ENCODE measurements at places on chromosomes 2 and 18.

DNA sequence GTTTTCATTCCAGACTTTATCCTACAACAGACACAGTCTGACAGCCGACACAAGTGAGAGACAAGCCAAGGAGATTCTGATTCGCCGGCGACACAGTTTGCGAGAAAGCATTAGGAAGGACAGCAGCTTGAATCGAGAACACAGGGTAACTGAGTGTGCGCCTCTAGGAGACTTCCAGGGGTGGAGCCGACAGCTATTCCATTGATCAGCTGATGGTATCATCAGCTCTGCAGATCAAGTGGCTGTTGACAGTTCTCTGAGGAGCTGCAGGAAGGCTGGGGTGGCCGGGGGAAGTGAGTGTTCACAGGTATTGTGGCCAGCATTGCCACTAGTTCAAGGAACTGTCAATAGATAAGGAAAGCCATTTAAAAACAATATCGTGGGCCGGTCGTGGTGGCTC lies 57.3 kb upstream of the TMEM182 start:
- DNase-seq = no peak

- peak; percentile 38 for DNase-seq
Measured at GRCh38 chr2:150125708-150126107, 361.8 kb downstream of the RND3 start.

- DNase-seq = no peak
Measured at GRCh38 chr2:479031-479430, 191.1 kb upstream of the ALKAL2 start.

GRCh38 chr2:149489452-149489851 lies 98.1 kb downstream of the MMADHC start:
- DNase-seq = no peak

DNA sequence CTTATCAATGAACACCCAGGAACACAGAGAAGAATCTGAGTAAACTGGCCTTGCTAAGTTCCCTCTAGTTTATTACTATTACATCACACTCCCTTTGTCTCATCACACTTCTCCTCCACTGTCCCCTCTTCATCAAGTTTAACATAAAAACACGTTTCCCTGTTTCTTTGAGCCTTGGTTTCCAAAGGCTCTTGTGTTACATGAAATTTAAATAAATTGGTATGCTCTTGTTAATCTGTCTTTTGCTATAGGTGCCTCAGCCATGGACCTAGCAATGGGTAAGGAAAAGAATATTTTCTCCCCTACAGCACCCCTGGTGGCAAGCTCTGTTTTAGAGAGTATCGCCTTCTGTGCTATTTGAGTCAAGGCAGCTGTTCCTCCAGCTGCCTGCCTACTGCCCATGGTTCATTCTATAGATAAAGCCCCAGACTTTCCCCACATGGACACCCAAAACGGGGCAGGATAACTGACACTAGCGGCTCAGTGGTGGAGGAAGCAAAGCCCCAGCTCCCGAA lies 31.8 kb downstream of the TGIF1 start:
- no peak for DNase-seq

GRCh38 chr2:181656450-181657291 lies at the start of gene CERKL:
Gene CERKL, minus strand, starts transcription at chr2:181657105. Its CDS starts 99 bp downstream, at chr2:181657006.
- DNase-seq = peak; percentile 67

DNA sequence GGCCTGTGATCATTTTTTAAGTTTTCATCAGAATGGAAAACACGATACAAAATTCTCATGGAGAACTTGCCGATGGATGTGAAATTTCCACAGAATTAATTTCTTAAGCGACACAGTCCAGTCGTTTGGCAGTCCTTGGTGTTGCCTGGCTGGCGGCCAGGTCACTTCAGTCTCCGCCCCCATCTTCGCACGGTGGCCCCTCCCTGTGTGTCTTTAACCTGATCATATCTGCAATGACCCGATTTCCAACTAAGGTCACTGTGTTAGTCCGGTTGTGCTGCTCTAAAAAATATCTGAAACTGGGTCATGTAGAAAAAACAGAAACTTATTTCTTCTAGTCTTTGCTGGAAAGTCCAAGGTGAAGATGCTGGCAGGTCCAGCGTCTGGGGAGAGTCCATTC lies 44.5 kb upstream of the COPS8 start:
- DNase-seq = no peak

- DNase-seq = no peak
Measured at GRCh38 chr18:24090876-24091275, 48.0 kb upstream of the CABYR start.

GRCh38 chr2:233993461-233993860 lies 57.0 kb upstream of the SPP2 start:
- no peak for DNase-seq

GRCh38 chr2:238985931-238986446 lies 138.1 kb downstream of the TWIST2 start:
- no peak for DNase-seq

DNA sequence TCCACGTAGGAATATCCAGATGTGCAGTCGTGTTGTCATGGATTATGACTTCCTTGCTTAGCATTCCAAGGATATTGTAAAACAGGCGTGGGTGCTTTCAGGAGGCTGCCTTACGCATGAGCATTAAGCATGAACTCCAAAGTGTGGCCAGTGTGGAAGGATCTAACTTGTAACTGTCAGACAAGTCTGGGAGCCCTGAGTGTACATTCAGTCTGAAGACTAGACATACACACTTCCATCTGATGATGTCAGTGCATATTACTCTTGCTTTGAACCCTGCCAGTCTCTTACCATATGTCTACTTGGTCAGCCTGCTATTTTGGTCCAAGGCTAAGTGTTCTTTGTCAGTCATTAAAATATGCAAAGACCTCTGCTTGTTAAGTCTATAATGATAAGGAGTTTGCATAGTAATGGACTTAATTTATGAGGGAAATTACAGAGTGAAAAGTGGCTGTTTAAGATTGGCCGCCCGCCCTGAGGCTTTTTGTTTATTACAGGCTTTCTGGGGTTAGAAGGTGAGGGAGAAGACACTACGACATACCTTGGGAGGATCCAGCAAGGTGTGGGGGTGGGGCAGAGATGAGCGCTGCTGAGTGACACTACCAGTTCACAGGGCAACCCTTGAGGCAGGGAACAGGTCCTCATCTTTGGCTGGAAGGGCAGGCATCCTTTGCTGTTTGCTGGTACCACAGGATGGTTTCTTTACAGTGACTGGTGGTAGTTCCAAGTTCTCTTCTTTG lies 48.3 kb downstream of the CABLES1 start:
- DNase-seq = peak; percentile 37

DNA sequence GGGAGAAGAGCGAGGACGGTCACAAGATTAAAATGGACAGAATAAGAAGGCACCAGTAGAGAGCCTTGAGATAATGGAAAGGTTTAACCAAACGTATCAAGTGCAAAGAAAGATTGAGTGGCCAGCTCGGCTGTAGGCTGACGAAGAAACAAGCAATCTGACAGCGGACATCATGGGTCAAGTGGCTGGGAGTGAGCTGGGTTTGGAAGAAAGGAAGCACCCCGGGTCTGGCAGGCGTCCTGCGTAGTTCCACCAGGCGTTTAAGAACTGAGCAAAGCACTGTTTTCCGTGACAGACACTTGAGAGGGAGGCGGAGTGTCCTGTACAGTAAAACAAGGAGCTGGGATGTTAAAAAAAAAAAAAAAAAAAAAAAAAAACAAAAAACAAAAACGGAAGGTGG lies 27.1 kb downstream of the DAPL1 start:
- no peak for DNase-seq

DNA sequence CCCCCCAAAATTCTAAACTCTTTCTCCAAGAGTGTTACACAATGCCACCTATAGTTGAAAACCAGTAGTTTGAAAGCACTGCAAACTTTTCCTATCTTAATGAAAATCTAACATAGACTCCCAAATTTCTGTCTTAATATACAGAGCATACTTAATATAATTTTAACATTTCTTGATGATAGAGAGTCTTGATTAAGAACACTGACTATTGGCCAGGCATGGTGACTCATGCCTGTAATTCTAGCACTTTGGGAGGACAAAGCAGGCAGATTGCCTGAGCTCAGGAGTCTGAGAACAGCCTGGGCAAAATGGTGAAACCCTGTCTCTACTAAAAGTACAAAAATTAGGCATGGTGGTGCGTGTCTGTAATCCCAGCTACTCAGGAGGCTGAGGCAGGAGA lies 34.2 kb downstream of the ASXL2 start:
- DNase-seq = peak; percentile 55

GRCh38 chr18:904218-905090 lies at the start of gene ADCYAP1:
Gene ADCYAP1, plus strand, starts transcription at chr18:904871. Its CDS starts 516 bp downstream, at chr18:905387.
- DNase-seq = peak; percentile 38

DNA sequence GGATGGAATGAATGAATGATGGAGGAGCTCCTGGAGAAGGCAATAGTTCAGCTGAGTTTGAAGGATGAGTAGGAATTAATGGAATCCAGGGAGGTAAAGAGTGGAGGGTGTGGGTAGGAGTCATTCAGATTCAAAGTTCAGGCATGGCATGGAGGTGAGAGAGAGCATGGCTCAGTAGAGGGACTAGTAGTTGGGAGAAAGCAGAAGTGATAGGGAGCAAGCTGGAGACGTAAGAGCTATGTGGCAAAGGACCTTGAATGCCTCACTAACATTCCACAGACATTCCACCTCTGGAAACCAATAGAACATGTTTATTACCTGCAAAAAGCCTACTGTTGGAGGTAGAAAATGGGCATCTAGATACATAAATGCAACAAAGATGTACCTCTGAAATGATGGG lies 170.1 kb downstream of the HAUS1 start:
- DNase-seq = no peak

DNA sequence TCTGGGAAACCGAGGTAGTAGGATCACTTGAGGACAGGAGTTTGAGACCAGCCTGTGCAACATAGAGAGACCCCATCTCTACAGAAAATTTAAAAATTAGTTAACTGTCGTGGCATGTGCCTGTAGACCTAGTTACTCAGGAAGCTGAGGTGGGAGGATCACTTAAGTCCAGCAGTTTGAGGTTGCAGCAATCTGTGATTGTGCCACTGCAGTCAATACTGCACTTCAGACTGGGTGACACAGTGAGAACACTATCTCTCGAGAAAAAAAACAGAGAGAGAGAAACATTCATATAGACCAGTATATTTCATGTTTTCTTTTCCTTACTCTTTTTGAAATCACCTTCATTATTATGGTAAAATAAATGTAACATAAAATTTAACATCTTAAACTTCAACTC lies 290.7 kb upstream of the CYP26B1 start:
- DNase-seq = no peak

DNA sequence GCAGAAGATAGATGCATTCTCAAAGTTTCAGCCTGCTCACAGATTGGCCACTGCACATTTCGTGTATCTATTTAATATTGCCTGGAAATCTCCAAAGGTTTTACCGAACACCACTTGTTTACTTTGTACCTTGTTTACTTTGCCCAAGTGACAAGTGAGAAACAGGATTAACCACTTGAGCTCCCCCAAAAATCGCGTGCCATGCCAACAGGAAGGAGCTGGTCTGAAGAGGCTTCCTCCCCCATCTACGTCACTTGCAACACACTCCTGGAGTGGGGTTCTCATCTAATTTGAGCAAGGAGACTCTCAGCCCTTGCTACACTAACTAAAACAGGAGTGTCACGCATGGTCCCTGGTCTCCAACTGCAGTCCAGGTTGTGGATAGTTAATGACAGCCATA lies 212.5 kb upstream of the TMEM200C start:
- DNase-seq = no peak

- peak; percentile 26 for DNase-seq
Measured at GRCh38 chr2:159758686-159759085, 39.3 kb downstream of the CD302 start.

GRCh38 chr2:96844405-96844808 lies 586 bp upstream of the ANKRD23 start:
- DNase-seq = no peak

DNA sequence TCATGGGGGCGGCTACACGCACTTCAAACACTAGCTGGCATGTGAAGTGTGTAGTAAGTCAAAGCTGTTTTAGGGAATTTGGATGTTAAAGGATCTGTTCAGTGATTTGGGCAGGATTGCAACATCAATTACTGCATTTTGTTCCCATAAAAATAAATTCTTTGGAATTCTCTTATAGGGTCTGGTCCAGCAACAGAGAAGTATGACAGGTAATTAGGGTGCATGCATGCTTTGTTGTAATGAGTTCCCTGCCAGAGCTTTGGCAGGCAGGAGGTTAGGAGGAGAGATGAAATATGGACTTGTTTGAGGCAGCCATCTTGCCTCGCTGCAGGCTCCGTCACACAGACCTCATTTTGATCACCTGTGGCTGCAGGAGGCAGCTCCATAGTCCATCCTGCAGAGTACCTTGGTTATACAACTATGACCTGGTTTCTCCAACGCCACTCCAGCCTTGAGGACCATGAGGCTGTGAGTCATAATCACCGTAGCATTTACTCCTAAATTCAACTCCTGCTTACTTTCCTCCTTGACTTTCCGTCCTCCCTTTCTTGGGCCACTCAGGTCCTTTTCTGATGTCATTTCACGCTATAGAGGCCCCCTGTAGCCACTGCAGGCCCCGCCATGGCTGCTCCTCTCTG lies 26.5 kb upstream of the EML4 start:
- peak; percentile 15 for DNase-seq

DNA sequence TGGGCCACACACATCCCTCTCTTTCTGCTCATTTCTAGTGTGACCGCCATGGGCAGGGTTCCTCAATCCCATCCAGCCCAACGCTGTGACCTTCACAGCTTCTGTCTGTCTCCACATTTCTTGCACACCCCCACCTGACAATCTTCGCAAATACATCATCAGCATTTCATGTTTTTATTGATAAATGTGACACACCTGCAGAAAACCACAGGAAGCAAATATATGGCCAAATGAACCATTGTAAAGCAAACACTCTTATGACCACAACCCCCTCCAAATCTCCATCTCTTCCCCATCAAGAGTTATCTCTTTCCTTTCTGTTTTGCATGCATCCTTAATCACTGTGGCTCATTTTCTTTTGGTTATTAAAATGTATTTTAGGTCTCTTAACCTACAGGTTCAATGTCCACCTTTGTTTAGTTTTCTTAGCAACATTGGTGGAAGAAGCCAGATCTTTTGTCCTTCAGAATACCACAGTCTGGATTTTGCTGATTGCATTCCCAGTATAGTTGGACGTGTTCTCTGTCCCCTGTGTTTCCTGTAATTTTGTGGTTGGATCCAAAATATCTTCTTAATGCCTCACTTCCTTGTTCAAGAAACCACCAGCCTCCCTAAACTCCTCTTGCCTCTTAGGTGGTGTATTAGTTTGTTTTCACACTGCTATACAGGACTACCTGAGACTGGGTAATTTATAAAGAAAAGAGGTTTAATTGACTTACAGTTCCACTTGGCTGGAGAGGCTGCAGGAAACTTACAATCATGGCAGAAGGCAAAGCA lies 9.8 kb upstream of the NCK2 start:
- peak; percentile 77 for DNase-seq
